ENCODE measurements at places on chromosomes 1 and 21.

- DNase-seq: no peak
Observed at GRCh38 chr1:92536211-92536979, 49.7 kb upstream of the GFI1 start.

- no peak for DNase-seq
Observed at GRCh38 chr1:77882411-77882810, 6.0 kb upstream of the NEXN start.

GRCh38 chr1:228339766-228340685, 66.6 kb downstream of the TRIM11 start:
- DNase-seq: no peak

- no peak for DNase-seq
Observed at GRCh38 chr1:38524025-38524641, 335.4 kb downstream of the RRAGC start.

DNA sequence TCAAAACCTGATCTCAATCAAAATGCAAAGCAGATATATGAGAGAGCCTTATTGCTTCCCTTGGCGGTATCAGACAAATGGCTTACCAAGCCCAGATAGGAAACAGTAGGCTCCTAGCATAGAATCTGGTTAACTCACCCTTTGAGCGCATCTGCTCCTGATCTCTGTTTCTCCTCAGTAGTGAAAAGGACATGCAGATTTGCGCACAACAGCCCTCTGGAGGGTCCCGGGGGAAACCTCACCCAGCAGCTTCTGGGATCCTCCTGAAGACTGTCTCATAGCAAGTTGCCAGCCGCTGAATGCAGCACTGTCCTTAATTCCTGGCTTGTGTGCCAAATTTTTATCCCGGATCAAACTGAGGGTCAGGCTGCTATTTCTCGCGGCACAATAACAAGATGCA, 192.2 kb downstream of the FASLG start:
- DNase-seq: no peak

GRCh38 chr1:24151175-24151533, 8.2 kb upstream of the IL22RA1 start:
- no peak for DNase-seq
